ENCODE measurements at places on chromosomes 2 and 18.

DNA sequence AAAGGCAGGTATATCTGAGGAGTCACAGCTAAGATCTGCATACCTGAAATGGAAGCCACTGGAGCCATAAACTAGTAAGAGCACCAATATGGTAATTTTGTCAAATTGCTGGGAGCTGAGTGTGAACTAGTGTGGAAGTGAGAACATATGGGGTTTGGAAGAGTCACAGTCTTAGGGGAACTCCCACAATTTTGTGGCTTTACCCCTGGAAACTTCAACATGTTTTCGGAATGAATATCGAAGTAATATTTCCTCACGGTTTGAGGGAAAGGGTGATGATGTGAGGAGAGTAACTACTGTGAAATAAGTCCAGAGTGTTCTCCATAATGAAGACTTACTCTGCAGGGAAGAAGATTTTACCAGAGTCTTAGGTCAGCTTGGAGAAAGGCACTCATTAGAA is 565.9 kb downstream of the RIT2 start:
- no peak for DNase-seq

DNA sequence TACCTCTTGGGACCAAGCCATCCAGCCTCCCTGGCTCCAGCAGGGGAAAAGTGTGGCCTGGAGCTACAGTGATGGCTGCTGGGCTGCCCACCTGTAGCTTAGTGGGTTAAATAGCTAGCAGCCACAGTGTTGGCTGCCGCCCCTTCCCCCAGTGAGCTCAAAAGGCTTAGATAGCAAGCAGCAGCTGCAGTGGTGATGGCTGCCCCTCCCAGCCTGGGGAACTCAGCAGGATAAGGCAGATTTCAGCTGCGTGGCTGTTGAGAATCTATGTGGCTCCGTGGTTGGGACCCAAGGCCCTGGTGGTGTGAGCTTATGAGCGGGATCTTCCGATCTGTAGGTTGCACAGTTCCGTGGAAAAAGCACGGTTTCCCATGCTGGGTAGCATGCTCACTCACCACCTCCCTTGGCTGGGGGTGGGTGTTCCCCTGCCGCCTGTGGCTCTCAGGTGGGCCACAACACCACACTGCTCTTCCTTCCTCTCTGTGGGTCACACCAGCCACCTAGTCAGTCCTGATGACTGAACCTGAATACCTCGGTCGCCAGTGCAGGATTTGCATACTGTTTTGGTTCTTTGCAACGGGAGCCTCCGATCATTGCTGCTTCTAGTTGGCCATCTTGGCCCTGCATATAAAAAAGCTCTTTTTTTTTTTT is 946.5 kb upstream of the FAM98A start:
- DNase-seq, result no peak

- DNase-seq, result no peak
These were observed 409.0 kb upstream of the SMIM21 start for GRCh38 chr18:75836516-75836915.

DNA sequence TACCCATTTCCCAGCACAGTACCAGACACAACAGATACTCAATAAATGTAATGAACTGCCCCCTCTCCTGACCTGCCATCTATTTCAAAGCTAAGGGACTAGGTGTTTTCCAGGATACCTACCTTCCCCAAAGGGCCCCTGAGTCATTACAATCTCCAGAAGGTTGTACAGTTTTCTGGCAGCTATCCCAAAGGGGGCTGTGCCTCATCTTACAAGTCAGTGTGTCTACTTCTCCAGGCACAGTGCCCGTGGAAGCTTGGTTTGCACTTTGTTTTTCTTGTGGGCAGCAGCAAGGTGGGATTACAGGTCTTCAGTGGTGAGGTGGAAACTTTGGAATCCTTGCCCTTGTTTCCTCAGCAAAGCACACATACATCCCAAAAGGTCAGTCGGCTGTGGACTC is 62.8 kb upstream of the CYP26B1 start:
- DNase-seq, result no peak

- no peak for DNase-seq
These were observed 23.9 kb downstream of the PMAIP1 start for GRCh38 chr18:59923539-59924196.

- no peak for DNase-seq
These were observed 43.2 kb upstream of the YWHAQ start for GRCh38 chr2:9673914-9674481.

DNA sequence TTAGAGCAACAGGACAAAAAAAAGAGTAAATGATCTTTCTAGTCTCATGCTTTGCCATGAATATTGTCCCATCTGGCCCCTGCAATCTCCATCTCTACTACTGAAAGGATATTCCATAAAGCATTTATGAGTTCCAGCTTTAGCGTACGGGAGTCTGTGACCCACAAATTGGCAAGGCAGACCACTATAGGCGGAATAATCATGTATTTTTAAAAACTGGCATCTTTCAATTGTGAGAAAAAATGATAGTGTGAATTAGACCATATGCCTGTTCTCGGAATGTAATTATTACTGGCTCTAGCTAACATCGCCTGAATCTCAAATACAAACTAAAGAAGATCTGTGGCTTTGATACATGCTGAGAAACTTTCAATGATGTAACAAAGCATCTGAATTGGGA is 738.1 kb upstream of the NXPH2 start:
- no peak for DNase-seq

- no peak for DNase-seq
These were observed 631.0 kb downstream of the IRS1 start for GRCh38 chr2:226168496-226169160.

- no peak for DNase-seq
These were observed 225.8 kb downstream of the SEPTIN10 start for GRCh38 chr2:109387778-109388469.

DNA sequence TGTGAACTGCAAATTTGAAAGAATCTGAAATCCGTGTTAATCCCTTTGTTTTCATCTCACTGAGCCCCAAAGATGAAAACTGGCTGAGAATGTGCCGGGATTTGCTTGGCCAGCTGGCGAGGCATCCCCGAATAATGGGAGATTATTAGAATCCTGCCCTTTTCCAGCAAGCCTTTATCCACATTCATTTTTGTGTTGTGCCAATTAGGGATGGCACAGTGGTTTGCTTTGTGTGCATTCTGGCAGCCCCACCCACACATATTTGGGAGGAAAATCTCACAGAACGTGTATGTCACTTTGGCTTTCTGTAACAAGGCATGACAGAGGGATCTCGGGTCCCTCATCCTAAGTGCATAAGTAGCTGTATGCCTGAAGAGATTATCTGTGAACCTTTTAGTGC is 405.8 kb upstream of the FAM98A start:
- no peak for DNase-seq

DNA sequence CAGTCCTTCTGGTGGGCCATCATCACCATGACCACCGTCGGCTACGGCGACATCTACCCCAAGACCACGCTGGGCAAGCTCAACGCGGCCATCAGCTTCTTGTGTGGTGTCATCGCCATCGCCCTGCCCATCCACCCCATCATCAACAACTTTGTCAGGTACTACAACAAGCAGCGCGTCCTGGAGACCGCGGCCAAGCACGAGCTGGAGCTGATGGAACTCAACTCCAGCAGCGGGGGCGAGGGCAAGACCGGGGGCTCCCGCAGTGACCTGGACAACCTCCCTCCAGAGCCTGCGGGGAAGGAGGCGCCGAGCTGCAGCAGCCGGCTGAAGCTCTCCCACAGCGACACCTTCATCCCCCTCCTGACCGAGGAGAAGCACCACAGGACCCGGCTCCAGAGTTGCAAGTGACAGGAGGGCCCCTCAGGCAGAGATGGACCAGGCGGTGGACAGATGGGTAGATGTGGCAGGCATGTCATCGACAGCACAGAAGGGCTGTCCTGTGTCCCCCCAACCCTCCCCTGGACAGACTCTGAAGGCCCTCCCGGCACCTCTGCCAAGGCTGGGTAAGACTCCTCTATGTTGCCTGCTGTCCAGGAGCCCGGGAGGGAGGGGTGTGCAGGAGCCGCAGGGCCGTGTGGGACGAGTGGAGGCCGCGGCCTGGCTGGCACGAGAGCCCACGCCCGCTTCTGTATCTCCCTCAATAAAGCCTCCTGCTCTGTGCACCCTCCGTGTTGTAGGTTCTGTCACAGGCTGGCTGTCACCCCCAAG is 2.0 kb downstream of the KCNF1 start:
- DNase-seq, result no peak

GRCh38 chr2:3536682-3537632 is 17.6 kb upstream of the ADI1 start:
- no peak for DNase-seq

- no peak for DNase-seq
These were observed 645.7 kb downstream of the SLC4A3 start for GRCh38 chr2:220273082-220273481.

DNA sequence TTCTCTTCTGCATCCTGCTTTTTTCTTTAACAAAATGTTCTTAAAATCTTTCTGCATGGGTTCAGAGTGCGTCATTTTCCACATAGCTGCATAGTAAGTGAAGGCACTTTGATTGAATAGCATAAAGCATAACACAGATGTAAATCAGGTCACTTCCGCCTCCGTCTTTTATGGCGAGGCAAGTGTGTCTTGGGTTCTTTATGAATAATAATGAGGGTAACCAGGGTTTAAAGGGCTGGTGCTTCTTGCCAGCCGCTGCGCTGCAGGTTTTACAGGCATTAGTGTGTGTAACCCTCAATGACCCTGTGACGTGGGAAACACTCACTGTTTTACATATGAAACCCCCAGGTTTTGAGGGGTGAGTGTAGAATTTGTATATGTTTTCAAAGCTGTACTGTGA is 164.2 kb downstream of the MYT1L start:
- DNase-seq, result no peak

DNA sequence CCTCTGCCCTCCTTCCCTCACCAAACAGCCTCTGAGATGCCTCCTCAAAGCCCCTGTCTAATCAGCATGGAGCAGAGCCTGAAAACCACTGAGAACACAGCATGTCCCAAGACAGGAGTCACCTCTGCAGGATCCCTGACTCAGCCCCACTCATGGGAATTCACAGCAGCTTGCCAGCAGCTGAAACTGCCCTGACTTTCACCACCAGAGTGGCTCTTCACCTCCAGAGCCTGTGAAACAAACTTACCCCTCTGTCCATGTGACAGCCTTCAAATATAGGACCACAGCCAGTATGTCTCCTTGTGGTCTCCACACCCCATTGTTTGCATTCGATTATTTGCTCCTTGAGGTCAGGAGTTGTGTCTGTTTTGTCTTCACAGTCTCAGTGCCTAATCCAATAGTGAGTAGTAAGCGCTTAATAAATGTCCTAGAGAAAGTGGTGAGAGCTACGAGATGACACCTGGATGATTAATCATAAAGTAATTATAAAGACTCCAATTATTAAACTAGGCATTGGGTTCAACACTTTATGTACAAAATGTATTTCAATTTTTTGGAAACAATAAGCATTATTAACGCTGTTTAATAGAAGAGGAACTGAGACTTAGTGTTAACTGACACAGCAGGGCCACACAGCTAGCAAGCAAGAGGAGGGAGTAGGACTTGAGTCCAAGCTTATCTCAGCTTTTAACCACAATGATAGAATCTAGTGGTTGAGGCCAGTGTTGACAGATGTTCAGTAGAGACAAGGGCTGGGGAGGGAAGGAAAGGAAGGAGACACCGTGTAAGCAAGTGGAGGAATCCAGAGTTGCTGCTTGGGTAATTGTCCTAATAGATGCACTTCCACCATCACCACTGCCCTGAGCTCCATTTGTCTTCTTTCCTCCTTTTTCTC is 358.7 kb upstream of the TNP1 start:
- no peak for DNase-seq

GRCh38 chr18:54480616-54481015 is 110.4 kb upstream of the DYNAP start:
- no peak for DNase-seq

DNA sequence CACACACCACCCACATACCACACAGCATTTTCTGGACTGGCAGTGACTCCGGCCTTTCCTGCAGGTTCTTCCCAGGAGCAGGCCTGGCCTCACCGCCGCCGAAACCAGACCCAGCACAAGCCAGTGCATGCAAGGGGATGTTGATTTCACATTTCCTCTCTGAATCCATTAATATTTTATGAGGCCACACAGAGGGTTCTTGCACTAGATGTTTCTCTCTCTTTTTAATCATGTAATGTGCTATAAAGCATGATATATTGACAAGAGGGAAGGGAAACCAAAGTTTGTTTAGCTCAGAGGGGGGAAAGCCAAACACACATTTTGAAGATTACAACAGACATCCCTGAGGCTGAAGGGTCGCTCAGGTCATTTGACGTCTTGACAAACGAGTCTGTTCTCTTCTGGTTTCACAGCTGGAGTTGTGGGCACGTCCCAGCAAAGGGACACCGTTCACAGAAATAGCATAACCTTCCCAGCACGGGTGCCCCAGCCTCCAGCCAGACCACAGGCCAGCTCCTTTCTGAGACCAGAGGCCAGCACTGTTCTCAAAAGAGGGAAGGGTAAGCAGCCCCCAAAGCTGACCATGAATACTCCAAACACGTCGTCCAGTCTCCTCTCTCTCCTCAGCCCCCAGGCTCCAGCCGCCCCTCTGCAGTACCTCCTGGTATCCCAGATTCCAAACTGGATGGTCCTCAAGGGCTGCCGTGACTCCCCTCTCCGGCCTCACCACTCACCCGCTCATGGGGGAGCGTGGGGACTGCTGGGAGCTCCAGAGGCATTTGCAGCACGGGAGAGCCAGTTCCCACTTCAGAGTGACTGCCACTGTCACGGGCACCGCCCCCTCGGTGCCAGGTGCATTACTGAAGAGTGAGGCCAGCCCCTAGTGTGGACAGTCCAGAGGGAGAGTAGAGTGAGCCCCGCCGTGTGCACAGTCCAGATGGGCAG is 340.3 kb upstream of the SALL3 start:
- no peak for DNase-seq

DNA sequence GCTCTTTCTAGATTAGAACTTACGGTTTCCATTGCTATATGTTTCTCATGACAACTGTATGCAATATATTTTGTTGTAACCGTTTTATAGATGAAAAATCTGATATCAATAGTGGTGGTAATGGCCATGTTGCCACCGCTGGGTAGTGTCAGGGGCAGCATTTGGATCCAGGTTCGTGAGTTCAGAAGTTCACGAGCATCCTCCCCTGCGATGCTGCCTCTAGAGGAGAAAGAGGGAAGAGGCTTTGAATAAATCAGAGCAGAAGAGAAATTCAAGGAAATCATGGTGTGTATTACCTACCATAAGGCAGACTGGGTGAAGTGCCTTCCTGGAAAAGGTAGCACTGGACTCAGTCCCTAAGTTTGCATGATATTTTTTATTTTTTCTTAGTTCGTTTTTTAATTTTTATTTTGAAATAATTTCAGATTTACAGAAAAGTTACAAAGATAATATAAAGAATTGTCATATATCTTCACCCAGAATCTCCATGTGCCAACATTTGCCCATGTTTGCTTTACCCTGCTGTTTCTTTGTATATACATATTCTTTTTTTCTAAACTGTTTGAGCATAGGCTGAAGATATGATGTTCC is 3.3 kb upstream of the ZBTB7C start:
- DNase-seq, result peak; percentile 37

- DNase-seq, result no peak
These were observed 268.4 kb downstream of the GPD2 start for GRCh38 chr2:156704617-156705016.

- DNase-seq, result no peak
These were observed 1040.3 kb downstream of the SOCS6 start for GRCh38 chr18:71329114-71329513.

- DNase-seq, result peak; percentile 68
These were observed 55.1 kb downstream of the CYP27C1 start for GRCh38 chr2:127164761-127165538.
